ENCODE measurements at places on chromosomes 16 and 17.
A peak's percentile ranks its signal among the peaks of the same experiment; 100 is the strongest.

DNA sequence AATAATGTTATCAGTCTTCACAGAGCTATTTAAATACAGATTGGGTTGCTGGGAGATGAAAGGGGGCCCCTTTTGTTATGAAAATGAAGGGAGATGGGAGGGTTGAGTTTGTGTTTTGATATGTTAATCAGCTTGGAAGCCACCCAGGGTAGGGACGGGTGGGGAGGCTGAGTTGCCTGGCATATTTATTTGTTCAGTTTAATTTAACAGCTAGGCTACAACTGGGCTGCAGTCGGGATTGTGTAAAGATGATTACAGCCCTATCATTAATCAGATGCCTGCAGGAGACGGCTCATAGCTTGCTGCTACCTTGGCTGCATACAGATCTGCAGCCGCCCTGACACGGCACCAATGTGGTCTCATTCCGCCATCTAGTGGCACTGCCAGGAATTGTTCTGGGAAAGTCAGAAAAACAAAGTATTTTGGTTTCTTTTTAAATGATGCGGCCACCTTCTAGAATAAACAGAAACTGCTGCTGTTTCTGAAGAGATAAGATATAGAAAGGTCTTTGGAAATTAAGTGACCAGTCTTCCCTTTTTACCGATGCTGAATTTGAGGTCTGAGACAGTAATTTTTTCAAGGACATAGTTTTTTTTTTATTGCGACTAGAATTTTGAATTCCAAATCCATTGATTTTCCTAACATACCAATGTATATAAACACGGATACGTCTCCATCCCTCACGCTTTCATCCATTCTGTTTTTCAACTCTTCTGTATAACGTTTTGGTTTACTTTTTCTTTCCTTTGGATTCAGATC is 458.0 kb upstream of the ASIC2 start:
- DNase-seq: peak; percentile 43

DNA sequence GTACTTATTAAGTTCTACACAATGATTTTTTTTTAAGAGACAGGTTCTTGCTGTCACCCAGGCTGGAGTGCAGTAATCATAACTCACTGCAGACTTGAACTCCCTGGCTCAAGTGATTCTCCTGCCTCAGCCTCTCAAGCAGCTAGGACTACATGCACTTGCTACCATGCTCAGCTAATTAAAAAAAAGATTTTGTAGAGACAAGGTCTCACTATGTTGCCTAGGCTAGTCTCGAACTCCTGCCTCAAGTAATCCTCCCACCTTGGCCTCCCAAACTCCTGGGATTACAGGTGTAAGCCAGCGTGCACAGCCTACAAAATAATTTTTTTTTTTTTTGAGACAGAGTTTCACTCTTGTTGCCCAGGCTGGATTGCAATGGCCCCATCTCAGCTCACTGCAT is 22.2 kb downstream of the USP32 start:
- DNase-seq: no peak

GRCh38 chr17:82213251-82214011 is 789 bp upstream of the CCDC57 start:
- no peak for DNase-seq

DNA sequence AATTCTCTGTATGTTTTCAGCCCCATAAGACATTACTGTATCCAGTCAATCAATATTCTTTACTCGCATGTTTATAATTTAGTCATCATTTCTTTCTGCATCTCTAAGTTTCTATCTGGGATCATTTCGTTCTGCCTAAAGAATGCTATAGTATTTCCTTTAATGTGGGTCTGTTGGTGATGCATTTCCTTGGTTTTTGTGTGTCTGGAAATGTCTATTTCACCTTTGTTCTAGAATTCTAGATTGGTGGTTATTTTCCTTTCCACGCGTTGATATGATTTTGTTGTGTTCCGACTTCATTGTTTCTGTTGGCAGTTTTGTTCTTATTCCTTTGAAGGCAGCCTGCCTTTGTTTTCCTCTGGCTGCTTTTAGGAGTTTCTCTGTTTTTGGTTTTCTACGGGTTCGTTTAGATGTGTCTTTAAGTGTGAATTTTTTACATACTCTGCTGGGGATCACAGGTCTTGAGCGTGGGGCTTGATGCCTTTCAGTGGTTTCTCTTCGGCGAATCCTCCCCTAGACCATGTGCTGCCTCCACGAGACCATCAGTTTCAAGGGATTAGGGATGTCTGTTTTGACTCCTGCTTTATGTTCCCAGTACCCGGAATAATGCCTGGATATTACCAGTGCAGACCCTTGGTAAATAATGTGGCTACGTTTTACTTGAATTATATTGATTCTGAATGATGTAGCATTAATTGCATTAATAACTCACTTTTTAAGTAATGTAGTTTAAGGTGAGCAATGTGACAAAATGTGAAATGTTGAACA is 23.5 kb downstream of the POLR3E start:
- DNase-seq: no peak

DNA sequence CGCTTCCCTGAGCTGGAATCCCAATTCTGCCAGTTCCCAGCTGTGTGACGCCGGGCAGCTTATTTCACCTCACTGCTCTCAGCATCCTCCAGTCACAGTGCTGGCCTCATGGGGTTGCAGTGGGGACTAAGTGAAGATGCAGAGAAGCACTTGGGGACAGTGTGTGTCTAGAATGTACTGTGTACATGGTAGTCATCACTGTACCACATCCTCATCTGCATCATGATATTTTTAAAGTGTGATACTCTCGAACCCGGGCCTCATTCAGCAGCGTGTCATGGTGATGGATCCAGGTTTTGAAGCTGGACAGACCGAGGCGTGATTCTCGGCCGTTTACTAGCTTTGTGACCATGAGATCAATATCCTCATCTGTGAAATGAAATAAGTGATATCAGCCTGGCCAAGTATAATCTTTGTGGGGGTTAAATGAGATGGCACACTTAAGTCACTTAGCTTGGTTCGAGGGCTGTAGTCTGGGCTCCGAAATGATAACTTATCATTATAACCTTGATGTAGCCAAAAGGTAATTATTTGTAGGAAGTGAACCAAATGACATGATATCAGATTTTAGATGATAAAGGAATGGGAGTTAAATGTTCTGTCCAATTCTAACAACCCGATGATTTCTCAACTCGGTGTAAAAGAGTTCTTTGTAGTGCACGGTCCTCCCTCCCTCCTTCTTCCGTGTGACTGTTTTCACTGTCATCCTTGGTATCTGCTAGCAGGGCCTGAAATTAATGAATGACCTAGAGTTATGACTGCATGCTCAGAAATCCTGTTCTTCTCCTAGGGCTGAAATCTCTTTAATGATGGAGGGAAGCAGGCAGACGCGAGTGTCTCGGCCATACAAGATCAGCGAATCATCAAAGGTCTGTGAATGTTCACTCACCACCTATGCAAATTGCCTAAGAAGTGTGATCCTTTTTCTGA is 2.0 kb downstream of the KLHL36 start:
- DNase-seq: no peak

GRCh38 chr16:9098377-9099090 is 7.1 kb downstream of the HAPSTR1 start:
- DNase-seq: no peak

- DNase-seq: no peak
These were observed 1.7 kb upstream of the MPO start for GRCh38 chr17:58282442-58282841.

- no peak for DNase-seq
These were observed 18.6 kb downstream of the COG7 start for GRCh38 chr16:23434380-23434779.

GRCh38 chr16:65944361-65944760 is 422.1 kb upstream of the CDH5 start:
- DNase-seq: no peak

DNA sequence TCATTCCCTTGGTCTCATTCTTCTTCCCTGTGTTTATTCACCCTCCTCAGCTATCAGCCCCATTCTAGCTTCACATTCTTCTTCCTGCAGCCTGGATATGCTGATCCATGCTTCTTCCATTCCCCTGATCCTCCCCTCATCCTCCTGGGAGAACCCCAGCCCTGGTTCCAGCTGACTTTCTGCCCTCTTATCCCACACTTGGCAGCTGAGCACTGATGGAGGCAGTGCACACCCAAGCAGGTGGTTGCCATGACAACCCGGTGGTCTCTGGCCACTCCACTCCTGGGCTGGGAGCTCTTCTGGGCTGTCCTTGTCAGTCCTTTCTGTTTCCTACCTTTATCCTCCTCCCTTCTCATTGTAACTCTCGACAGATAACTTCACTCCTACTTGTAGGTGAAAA is 16.7 kb upstream of the TUBG2 start:
- no peak for DNase-seq

DNA sequence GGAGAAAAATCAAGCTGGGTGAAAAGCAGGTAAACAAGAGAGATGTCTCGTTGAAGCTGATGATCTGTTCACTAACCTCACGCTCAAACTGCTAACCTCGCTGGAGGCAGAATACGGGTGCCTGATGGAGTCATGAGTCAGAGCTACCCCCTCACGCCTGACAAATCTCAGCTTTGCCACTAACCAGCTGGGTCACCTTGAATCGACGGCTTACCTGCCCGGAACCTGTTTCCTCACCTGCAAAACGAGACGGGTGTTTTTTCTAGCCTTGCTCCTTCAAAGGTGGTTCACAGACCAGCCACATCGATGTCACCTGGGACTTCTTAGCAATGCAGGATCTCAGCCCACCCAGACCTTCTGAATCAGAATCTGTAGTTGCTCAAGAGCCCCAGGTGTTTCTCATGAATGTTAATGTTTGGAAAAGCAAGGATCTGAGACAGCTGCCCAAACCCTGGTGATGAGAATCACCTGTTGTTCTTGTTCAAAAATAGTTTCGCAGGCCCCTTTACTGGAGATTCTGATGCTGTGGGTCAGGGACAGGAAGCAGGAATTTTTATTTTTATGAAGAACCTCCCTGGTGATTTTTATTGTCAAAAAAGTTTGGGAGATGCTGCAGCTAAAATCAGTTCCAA is 56.9 kb downstream of the MARCHF10 start:
- no peak for DNase-seq

GRCh38 chr16:70614208-70614951 is 32.0 kb upstream of the IL34 start:
- DNase-seq: no peak

- no peak for DNase-seq
These were observed 42.1 kb downstream of the TK2 start for GRCh38 chr16:66507731-66508239.

GRCh38 chr17:17419631-17420030 is 57.2 kb upstream of the MED9 start:
- no peak for DNase-seq

DNA sequence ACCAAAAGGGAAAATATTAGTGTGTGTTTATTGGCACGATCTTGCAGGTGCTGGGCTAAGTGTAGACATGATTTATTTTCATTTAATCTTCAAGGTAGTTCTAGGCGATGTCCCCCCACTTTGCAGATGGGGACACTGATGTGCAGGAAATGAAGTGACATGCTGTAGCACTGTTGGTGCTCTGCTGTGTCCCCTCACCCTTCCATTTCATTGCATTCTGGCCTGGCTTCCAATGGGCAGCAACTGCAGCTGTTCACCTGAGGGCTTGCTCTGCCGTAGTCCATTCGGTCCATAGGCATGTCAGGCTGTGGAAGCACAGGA is 123.9 kb downstream of the PRKCB start:
- DNase-seq: no peak

DNA sequence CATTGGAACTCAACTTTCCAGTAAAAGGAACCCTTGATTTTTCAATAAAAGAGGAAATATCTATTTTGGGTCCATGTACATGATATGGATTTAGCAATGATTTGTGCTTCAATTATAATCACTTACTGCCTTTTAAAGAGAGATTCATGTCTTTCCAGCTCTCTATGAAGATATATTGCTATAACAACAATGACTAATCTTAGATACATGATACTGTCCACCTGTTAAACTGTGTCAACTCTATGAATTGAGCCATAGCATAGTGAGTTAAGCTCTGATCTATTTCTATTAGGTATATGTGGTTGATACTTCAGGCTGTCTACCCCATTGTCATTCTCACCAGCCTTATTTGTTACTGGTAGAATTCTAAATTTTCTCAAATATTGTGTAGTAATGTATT is 15.0 kb upstream of the MPHOSPH6 start:
- DNase-seq: no peak

DNA sequence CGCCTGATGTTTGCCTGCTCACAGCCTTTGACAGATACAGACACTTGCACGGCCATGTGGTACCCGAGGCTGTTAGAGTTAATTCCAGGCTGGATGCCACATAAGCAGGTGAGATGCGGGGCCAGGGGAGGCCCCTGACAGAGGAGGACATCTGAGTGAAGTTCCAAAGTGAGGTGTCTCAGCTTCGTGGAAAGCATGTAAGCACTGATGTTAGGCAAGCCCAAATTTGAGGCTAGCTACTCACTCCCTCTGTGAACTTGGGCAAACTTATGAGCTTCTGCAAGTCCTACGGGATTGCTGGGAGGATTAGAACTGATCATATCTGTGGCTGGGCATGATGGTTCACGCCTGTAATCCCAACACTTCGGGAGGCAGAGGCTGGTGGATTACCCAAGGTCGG is 39.3 kb upstream of the MARCHF10 start:
- DNase-seq: no peak

- no peak for DNase-seq
These were observed 11.2 kb downstream of the CASC3 start for GRCh38 chr17:40151414-40151963.

DNA sequence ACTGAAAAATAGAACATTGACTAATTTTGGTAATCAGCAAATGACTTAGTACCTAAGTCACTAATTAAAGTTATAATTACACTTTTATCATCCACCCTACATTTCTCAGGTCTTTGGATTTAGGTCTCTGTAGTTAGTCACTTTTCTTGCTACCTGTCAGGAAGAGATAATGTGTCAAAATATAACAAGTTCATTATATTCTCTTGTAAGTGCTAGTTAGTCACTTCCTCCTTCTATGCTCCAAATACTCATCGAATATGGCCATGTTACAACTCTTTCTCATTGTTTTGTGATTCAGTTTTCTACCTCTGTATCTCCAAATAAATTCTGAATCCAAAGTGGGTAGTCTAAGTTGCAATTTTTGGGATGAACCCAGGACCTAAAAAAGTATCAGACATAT is 163.5 kb upstream of the KIF2B start:
- DNase-seq: no peak

GRCh38 chr17:65609286-65609685 is 47.8 kb upstream of the AXIN2 start:
- DNase-seq: no peak

DNA sequence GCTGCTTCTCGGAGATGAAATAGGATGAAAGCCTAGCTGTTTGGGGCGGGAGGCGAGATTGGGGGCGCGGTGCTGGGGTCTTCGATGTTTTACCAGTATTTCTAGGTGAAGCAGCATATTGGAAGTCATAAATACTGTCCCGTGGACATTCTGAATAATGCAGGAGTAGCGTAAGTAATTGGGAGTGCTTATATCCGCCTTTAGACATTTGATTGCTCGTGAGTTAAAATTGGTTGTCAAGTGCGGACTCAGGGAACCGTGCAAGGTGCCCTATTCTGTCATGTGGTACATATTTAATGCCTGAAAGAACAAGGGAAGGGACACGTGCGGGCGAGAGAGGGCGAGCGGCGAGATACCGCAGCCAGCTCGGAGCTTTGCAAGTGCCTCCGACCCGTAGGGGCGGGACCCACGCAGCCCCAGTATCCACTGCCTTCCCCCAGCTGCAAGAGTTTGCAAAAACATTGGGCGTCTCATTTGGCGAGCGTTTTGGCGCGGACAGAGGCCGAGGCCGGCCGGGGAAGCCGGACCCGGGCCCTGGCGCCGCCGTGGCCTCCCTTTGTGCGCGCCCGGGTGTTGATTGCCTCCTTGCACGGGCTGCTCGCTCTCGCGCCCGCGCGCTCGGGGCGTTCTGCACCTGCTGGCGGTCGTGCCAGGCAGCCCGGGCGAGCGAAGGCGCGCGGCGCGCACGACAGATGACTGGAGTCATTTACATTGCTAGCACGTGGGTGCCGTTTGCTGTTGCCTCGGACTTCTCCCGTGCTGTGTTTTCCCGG is 849.8 kb upstream of the RBFOX1 start:
- DNase-seq: no peak
